ENCODE measurements at places on chromosomes 5 and 9. TPM values are rescaled to one million over a fixed set of nuclear protein-coding genes. Genes with fewer than 3 reads are reported as not detected.

EGR1 gene
- 12.0 TPM for total RNA-seq

INSL6 gene
- total RNA-seq, result not detected

SH2D3C gene
- total RNA-seq, result 0.49 TPM

PCDHGA4 gene
- 0.69 TPM for total RNA-seq

SPINK4 gene
- total RNA-seq, result not detected

CACNA1B gene
- total RNA-seq, result 0.49 TPM

MAMDC2 gene
- 1.5 TPM for total RNA-seq

BARHL1 gene
- not detected for total RNA-seq

IL3 gene
- not detected for total RNA-seq

EPB41L4B gene
- 27.8 TPM for total RNA-seq

LMAN2 gene
- total RNA-seq, result 140 TPM

IFNA2 gene
- not detected for total RNA-seq

PWWP2A gene
- total RNA-seq, result 22.6 TPM

ITGA1 gene
- 1.6 TPM for total RNA-seq

RAB3C gene
- not detected for total RNA-seq

OBP2B gene
- not detected for total RNA-seq

ADAMTS12 gene
- total RNA-seq, result 0.15 TPM

RUSC2 gene
- total RNA-seq, result 49.9 TPM

DNA sequence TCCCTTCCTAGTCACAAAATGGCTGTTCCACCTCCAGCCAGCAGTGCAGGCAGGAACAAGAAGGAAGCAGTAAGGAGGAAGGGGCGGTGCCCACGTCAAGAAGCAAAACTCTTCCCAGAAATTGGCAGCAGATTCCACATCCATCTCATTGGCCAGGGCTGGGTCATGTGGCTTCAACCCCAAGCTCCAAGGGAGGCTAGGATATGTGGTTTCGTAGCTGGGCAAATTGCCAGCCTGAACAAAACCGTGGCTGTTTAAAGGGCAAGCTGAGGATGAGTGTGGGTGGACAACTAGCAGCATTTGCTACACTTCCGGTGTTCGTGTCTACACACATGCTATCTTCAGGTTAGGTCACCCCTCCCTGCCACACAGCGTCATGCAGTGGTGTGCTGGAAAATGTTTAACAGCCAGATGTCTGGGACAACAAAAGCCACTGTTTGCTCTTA, 92.1 kb upstream of the MAP1B start:
- no peak for DNase-seq

DNA sequence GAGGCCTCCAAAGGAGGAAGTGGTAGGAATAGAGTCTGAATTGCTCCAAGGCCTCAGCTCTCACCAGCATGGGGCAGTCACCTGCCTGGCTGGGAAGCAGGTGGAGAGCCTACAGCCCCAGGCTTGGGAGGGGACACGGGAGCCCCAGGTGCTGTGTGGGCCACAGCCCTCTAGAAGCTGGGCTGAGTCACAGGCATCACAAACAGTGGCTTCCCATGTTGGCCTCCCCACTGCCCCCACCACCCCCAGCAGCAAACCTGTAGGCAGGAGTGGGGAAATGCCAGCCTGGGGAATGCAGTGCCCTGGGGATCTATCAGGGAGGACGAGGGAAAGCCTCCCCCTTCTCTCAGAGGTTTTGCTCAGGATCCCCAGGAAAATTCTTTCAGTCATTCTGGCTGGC, 309.6 kb downstream of the SLIT3 start:
- no peak for DNase-seq

DNA sequence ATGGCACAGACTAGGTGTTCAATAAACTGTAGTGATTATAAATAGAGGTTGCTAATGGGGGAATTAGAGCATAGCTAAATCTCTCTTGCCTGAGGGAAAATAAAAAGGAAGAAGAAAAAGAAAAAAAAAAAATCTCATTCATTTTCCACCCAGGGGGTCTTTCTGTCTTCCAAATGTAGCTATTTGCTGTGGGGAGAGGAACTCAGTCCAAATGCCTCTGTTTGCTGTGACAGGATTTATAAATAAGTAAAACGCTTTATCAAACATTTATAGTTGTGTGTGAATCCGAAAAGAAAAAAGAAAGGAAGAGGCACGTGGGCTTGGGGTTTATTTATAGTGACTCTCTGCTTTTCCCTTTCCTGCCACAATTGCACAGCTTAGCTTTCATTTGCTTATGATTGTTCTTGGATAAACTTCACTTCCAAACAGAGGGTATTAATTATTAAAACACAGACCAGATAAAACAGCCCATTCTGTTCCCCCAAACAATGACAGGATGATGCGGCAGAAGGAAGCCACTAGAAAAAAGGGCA, 245.7 kb downstream of the ASTN2 start:
- no peak for DNase-seq

- DNase-seq, result no peak
Observed at GRCh38 chr5:69252437-69252836, 17.8 kb downstream of the CDK7 start.

DNA sequence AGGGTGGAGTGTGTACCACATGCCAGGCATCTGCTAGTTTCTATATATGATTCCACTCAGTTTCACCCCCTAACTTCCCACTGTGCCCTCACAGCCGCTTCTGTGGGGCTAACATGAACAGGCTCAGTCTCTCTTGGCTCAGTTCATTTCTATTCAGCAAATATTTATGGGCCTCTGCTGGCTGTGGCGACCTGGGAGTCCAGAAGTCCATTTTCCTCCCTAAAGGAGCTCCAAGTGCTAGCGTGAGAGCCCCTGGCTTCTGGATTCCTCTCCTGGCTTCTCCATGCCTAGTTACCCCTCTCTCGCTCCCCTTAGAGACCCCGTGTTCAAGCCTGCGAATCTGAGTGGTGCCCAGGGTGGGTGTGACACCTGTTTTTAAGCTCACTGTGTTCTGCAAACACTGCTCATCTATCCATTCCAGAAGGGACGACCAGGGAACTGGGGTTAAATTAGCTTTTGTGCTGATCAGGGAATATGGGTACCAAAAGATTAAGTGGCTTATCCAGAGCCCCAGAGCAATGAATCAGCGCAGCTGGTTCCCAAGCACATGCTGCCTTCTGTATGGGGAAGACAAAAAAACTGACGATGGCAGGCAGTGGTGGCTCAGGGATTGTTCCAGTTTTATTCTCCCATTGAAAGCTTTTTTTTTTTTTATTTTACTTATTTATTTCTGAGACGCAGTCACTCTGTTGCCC, 57.6 kb downstream of the HMCN2 start:
- no peak for DNase-seq

DNA sequence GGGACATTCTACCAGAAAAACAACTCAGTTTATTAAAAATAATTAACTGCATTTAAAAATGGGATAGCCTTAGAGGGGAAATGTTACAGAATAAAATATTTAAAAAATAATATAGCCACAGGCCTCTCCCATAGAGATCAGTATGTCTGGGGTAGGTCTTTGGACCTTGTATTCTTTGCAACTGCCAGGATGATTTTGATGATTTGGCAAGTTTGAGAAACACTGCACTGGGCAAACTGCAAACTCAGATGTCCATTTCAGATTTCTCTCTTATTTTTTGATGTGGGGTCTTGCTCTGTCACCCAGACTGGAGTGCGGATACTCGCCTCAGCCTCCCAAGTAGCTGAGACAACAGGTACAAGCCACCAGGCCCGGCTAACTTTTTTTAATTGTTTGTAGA, 24.9 kb upstream of the CCNO start:
- DNase-seq, result no peak

DNA sequence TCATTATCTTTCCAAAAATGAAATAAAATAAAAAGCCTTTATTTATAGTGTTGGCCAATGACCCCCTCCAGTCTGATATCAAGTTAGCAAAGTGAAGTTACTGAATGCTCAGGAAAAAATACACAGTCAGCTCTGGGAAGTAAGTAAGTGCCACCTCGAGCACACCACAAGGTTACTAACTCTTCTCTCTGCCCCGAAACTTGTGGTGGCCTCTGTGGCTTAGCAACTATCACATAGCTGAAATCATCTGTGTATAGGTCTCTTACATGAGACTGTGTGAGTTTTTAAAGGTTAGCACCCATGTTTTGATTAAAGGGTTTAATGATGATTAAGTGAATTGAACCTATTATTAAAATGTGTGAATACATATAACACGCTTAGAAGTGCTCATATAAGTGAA, 161.4 kb upstream of the KLF4 start:
- DNase-seq, result no peak

DNA sequence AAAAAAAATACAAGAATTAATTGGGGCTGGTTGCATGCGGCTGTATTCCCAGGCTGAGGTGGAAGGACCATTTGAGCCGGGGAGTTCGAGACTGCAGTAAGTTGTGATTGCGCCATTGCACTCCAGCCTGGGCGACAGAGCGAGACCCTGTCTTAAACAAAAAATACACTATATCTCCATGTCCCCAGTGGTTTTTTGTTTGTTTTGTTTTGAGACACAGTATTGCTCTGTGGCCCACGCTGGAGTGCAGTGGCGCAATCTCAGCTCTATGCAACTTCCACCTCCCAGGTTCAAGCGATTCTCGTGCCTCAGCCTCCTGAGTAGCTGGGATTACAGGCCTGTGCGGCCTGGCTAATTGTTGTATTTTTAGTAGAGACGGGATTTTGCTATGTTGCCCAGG, 1.2 kb downstream of the COQ4 start:
- no peak for DNase-seq

DNA sequence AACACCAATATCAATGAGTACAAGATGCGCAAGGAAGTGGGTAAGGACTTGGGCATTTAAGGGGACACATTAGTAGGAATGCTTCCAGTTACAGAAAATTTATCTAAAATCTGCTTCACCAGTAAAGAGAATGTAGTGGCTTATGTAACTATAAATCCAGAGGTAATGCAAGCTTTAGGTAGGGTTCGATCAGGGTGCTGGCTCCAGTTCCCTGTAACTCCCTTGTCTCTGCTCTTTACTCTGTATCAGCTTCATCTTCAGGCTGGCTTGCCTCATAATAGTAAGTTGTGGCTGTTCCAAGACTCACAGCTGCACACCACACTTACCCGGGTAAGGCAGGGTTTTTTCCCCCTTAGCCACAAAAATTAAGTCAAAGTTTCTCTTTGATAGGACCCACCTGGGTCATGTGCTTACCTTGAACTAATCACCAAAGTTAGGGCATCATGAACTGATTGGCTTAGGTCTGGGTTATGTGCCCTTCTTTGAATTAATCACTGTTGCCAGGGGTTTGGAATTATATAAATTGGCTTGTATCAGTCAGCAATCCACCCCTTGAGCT, 35.5 kb downstream of the ARHGEF37 start:
- no peak for DNase-seq

- no peak for DNase-seq
Observed at GRCh38 chr5:96957254-96958049, 21.6 kb downstream of the LNPEP start.

DNA sequence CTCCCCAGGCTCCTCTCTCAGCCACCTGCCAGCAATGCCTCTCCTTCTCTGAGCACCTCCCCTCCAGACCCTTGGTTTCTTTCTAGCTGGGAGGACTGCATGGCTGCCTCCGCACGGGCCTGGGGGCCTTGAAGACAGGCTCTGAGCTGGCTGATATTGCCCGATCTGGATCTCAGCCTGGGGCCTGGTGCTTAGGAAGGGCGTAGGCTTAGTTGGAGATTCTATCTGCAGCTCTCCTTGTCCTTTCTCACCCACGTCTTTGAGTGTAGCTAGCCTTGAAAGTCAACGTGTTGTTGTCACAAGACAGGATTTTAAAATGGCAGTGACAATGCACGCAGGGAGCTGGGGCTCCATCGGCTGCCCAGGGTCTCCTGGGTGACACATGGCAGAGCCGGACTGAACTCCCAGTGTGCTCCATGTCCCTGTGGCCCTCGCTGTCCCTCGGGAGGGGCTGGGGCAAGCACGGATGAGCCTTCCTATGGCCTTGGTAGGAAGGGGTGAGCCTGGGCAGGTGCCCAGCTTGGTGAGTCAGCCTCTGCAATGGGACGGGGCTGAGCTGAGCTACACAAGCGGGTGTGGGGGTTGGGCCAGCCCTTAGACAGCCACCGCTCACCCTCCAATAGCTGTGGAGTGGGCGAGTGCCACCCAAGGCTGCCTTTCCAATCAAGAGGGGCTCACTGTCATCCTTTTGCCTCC, 9.4 kb downstream of the ADAMTSL2 start:
- no peak for DNase-seq

- no peak for DNase-seq
Observed at GRCh38 chr5:105350486-105351140, 1788.0 kb upstream of the NUDT12 start.

GRCh38 chr9:86713470-86713869, 233.8 kb downstream of the GAS1 start:
- DNase-seq, result no peak

GRCh38 chr5:126568206-126568755, 26.7 kb downstream of the ALDH7A1 start:
- no peak for DNase-seq

GRCh38 chr5:10662083-10662482, 98.2 kb downstream of the ANKRD33B start:
- DNase-seq, result no peak

DNA sequence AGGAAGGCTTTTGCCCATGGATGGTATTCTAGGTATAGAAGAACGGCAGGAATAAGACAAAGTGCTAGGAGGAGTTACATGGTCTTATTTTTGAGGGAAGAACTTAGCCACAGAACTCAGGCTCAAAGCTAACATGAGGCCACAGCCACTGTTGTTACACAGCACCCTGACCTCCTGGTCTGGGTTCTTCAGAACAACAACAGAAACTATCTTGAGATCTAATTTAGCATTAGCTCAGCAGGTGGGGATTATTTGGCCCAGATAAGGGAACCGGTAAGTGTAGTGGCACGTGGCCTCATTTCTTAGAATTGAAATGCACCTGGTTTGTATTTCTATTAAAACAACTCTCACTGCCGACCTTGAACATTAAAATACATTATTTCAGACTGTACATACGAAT, 1168.7 kb upstream of the SEMA6A start:
- no peak for DNase-seq

DNA sequence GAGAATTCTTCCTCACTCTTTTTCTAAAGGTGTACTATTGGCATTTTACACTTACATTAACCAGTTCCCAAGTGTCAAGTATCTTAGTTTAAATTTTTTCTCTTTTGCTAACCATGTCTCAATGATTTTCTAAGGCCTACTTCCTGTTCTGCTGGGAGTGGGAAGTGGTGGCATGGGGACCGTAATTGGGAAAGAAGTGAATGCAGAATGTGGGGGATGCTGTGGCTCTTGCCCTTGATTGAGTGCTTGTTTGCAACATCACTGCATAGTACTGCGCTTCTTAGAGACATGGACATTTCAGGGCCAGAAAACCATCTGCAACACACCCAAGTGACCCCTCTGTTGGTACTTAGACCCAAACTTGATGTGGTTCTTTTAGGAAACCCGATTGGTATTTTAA, 32.8 kb downstream of the MRRF start:
- DNase-seq, result no peak

DNA sequence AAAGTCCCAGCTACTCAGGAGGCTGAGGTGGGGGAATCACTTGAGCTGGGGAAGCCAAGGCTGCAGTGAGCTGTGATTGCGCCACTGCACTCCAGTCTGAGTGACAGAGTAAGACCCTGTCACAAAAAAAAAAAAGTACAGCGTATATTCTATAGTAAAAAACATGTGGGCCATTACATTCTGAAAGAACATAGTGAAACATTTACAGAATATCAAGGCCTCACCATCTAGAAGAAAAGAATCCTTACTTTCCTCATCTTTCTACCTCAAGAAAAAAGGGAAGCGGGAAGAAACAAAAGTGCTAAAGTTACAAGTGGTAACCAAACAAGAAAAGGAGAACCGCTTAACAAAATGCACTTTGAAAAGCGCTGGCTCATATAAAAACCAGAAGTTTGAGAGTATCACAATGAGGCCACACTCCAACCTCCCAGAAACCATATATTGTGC, 5.7 kb upstream of the SYK start:
- DNase-seq, result no peak
